Calu3 (cell line): ENCODE measurements at places on chromosomes 11 and 22.

- no peak for DNase-seq
Observed at GRCh38 chr11:30635401-30635989, 49.3 kb upstream of the MPPED2 start.

DNA sequence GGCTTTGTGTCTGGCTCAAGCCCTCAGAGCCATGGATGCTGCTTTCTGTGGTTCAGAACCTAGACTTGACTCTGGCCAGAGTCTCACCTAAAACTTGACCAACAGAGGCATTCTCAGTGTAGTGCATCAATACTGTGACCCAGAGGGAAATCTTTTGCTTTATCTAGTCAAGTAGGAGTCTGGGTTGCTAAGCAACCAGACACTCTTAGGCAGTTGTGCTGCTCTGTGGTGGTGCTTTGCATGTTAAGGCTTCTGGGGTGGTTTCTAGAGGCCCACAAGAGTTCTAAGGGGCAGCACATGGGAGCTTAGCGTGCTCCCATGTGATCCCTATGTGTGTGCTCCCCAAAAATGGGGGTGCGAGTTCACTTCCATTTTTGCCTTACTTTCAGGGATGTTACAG is 224.6 kb upstream of the PLET1 start:
- DNase-seq, result no peak

DNA sequence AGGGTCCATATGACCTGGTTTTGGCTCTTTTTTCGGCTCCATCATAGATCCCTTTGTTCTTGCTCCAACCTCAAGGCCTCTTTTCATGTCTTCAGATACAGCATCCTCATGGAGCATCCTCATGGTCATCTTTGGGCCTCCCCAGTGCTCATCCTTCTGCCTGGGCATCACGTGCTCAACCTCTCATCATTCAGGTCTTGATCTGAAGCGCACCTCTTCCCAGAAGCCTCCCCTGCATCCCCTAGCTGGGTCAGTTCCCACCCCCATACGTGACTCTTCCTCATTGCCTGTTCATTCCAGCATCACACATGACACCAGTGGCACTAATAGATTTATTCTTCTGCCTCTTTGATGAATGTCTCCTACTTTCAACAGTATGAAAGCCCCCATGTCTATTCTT is 192.2 kb downstream of the MIAT start:
- no peak for DNase-seq

GRCh38 chr11:94604482-94604881 is 37.3 kb downstream of the PIWIL4 start:
- no peak for DNase-seq

DNA sequence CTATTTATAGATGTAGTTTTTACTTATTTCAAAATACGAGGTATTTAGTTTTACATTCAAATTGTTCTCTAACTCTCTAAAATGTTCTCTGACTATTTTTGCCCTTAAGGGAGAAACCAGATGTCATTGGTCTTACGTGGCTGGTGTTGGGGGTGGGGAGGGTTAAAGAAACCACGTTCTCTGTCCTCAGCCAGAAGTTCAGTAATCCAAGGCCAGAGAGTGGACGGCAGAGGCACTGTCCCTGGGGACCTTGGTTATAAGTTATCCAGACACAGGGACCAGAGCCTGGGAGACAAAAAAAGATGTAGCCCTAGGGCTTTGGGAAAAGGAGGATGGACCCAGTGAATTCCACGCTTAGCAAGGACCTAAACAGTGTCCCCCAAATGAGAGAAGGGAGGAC is 706 bp upstream of the OR51E1 start:
- no peak for DNase-seq

GRCh38 chr22:50250249-50250554 is 863 bp downstream of the HDAC10 start:
- DNase-seq, result no peak

DNA sequence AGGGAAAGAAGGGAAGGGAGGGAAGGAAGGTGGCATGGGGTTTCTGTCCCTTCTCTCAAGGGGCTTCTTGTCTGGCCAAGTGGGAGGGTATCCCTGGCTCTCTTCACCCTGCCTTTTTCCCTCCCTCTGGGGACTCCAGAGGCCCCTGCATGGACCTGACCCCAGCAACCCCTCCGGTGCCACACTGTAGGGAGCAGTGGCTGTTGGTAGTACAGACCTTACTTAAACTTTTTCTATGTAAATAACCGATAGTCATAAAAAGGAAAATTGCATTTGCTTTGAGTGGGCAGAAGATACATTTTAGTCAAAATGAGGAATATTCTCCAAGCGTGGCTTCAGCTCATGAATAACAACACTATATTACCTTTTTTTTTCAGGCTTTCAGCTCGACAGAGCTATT is 1384.0 kb downstream of the BRD1 start:
- DNase-seq, result no peak

DNA sequence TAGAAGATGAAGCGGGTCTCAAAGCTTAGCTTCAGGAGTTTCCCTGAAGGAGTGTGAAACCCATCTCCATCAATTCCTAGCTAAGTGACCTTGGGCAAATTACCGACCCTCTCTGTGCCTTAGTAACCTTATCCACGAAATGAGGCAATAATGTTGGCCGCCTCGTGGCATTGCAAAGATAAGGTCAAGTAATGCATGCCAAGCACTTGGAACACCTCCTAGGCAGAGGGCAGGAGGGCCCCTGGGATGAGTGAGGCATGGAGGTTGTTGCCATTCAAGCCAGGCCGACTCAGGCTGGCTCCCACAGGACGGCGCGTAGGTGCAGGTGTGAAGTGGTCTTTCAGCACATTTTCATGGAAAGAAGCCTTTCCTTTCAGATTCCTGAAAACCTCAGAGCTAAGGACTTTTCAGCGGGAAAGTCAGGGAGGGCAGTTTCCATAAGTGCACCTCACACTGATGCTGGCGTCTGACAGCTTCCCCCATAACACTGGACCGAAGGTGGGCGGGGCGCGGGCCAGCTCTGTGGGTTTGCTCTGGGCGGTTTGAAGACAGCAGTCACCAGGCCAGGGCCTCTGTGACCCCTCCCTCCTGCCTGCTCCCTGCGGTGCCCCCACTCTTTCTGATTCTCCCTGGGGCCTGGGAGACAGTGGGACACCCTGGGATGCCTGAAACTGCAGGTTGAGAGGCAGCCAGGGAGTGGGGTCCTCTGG is 25.2 kb downstream of the RPS6KA4 start:
- DNase-seq, result no peak

- DNase-seq, result peak; percentile 52
Observed at GRCh38 chr22:46052801-46053562, 76.0 kb upstream of the WNT7B start.

GRCh38 chr11:82682003-82682751 is 51.5 kb downstream of the FAM181B start:
- DNase-seq, result peak; percentile 9

GRCh38 chr11:125762445-125762844 is 16.2 kb downstream of the PATE2 start:
- DNase-seq, result no peak

GRCh38 chr22:29257751-29258181 is 10.0 kb downstream of the RHBDD3 start:
- no peak for DNase-seq

GRCh38 chr11:27907530-27907929 is 200.4 kb downstream of the KIF18A start:
- DNase-seq, result no peak

GRCh38 chr11:58880625-58881024 is 36.1 kb upstream of the GLYATL2 start:
- DNase-seq, result no peak

DNA sequence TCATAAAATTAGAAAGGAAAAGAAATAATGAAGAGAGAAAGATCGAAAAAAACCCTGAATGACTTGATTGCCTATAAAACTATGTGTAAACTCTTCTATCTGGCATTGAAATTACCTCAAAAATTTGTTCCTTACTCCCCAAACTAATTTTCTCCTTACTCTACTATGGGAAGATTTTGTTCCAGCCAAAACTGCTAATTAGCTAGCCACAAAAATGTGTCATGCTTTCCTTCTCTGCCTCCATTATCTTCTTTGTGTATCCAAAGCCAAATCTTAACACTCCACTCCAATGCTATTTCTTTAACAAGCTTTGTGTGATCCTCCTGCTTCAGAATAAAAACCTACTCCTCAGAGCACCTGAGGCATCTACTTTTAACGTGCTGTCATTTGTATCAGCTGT is 831.2 kb downstream of the METTL15 start:
- no peak for DNase-seq

DNA sequence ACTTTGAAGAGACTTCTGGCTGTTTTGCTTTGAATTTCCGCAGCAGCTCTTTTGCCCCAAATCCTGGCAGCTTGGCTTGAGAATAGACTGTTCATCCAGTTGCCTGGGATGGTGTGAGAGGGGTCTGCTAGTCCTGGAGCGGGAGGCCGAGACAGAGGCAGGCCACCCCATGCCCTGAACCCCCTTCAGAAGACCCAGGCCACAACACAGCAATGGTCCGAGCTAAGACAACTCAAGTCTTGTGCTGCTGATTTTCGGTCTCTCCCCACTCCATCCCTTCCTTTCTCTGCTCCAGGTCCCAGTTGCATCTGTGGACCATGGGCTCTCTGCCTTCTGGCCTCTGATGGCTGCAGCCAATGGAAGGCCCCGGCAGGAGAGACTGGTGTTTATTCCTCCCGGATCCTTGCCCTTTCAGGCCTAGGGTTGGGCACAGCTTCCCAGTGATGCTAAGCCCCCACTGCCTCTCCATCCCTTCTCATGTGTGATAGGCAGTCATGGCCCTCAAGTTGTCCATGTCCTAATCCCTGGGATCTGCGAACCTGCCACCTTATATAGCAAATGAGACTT is 31.9 kb upstream of the TP53I11 start:
- DNase-seq, result no peak

- no peak for DNase-seq
Observed at GRCh38 chr11:64764753-64765152, 5.0 kb upstream of the PYGM start.

- DNase-seq, result no peak
Observed at GRCh38 chr11:422249-422656, 7.5 kb upstream of the SIGIRR start.

GRCh38 chr11:118287006-118287405 is 17.5 kb upstream of the CD3E start:
- DNase-seq, result no peak

DNA sequence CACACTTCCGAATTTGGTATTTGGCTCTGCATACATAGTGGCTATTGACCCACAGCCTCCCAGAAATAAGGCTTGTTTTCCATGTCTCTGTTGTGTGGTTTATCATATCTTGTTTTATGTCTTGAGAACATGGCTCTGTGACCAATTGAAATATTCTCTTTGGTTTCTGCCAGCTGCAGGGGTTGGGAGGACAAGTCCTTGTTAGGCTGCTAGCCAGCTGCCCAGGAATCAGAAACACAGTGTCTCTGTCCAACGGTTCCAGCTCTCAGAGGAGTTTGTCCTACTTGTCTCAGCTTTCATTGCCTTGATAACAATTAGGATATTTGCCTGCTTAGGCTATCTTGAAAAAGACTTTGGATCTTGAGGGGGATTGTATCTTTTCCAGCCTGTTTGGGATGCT is 6.0 kb upstream of the SLC7A4 start:
- DNase-seq, result no peak

DNA sequence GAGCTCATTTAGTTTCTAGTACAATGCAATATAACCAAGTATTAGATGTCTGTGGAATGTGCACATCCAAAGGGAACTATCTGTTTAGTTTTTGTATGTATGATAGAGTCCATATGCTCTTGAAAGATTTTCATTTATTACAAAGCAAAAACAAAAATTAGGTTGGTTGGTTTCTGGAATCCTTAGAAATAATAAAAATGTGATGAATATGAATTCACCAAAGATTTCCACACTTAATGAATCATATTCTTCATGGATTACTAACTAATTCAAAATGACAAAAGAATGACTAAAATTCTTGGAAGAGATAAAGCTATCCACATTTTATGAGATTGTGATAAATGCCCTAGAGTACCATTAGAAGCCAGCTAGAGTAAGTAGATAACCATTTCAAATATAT is 261.1 kb downstream of the SBF2 start:
- DNase-seq, result no peak

- no peak for DNase-seq
Observed at GRCh38 chr11:83572581-83573496, 286.7 kb upstream of the CCDC90B start.

GRCh38 chr11:43116071-43116470 is 195.7 kb upstream of the API5 start:
- DNase-seq, result no peak

DNA sequence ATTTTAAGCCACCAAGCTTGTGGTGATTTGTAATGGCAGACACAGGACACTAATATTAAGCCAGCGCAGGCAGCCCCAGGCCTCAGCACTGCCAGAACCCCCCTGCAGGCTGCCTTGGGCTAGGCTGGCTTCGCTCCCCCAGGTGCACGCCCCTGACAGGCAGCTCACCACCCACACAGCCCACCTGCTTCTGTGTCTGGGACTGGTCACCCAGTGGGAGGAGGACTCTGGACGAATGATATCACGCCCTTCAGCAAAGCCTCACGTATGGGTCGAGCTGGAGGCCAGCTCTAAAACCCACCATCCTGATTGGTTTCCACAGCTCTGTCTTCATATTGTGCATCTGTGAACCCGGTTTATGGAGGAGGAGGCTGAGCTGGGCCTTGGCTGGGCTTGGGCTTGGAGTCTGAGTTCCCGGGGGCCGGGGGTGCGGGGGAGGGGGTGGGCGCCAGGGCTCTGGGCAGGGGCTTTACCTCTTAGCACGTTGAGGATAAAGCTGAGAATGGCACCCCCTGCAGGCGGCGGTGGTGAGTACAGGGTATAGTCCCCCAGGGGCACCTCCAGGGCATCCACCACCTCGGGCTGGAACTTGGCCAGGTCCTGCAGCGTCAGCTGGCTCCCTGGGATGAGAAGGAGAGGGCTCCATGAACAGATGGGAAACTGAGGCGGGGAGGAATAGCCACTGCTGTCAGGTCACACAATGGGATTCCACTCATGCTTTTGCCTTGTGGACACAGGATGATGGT is 13.8 kb downstream of the GGT5 start:
- DNase-seq, result peak; percentile 67

DNA sequence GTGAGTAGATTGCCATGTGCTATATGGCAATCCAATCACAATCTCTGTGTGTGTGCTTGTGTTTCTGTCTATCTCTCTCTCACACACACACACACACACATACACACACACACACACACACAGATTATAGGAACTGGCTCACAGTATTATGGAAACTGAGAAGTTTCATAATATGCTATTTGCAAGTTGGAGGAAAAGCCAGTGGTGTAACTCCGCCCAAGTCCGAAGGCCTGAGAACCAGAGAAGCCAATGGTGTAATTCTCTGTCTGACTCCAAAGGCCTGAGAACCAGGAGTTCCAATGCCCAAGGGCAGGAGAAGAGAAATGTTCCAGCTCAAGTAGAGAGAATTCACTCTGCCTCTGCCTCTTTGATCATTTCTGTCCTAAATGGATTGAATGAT is 37.2 kb downstream of the GLYATL2 start:
- DNase-seq, result no peak

DNA sequence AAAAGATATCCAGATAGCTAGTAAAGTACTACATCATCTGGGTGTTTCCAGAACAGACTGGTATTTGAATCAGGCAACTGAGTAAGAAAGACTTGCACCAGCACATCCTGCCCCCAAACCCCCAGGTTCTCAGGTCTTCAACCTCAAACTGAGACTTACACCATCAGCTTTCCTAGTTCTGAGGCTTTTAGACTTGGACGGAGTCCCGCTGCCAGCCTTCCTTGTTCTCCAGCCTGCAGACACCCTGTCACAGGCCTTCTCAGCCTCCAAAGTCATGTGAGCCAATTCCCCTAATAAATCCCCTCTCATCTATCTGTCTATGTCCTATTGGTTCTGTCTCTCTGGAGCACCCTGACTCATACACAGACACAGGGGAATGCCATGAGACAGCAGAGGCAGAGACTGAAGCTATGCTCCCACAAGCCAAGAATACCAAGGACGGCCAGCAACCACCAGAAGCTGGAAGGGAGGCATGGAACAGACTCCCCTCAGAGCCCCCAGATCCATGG is 10.9 kb downstream of the SMCO4 start:
- DNase-seq, result no peak

GRCh38 chr11:68038718-68039525 is at the start of gene TCIRG1:
Gene TCIRG1, plus strand, starts transcription at chr11:68039025. Its CDS starts 2,247 bp downstream, at chr11:68041272.
- DNase-seq, result peak; percentile 78
